ENCODE measurements at places on chromosomes 2 and 18.

DNA sequence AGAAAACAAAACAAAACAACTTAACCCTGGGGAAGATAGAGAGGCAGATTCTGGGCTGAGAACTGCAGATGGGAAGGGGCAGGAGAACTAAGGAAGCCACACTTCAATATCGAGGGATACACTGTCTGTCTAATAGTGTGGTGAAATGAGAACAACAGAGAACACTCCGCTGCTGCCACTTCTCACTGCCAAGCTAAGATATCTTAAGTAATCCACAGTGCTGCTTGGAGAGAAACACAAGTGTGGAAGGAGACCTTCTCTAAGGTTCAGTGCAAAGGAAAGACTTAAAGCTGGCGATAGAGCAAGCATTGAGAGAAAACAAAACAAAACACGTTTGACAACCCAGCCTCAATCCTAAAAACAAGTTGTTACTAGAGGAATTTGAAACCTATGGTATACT lies 37.4 kb downstream of the DLGAP1 start:
- no peak for DNase-seq

- no peak for DNase-seq
These were observed 239.7 kb downstream of the GPD2 start for GRCh38 chr2:156675896-156676295.

DNA sequence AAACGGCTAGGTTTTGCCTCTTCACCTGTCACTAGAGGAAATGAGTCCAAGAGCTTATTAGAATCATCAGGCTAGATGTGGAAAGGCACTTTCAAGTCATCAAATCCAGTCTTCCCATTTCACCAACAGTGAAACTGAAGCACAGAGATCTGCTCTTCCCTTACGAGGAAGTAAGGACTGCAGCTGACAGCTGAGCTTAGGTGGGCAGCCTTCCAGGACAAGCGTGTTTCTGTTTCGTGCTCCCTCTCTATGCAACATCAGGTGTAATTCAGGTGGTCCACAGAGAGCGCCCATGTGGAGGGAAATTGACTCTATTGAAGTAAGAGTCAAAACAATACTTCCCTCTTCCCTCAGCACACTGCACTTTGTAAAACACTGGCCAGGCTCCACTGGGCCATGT lies 5.5 kb downstream of the CYRIA start:
- DNase-seq = no peak

- peak; percentile 5 for DNase-seq
These were observed 4.2 kb upstream of the SP100 start for GRCh38 chr2:230411570-230412370.

GRCh38 chr2:28628506-28628905 lies 123.1 kb upstream of the PPP1CB start:
- DNase-seq = no peak

- no peak for DNase-seq
These were observed 48.6 kb downstream of the PLB1 start for GRCh38 chr2:28544405-28544921.

- no peak for DNase-seq
These were observed 22.7 kb upstream of the ACMSD start for GRCh38 chr2:134815741-134816140.

GRCh38 chr2:140257692-140258300 lies 1477.6 kb upstream of the NXPH2 start:
- DNase-seq = no peak

DNA sequence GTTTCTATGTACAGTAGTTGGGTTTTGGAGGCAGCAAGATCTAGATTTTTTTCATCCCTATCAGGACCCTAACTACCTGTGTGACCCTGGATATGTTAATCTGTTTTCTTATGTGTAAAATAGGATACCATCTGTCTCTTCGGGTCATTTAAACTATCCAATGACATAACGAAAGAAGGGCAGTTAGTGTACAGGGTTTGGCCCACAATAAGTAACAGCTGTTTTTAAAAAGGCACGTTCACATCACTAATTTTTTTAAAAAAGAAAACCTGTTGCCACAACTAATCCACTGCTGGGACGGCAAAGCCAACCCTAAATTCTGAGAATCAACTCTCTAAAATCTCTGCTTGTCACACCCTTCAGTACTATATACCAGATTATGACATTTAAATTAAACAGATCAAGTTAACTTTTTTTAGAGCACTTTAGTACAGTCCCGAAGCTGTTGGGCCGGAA lies 869 bp downstream of the USP40 start:
- no peak for DNase-seq

DNA sequence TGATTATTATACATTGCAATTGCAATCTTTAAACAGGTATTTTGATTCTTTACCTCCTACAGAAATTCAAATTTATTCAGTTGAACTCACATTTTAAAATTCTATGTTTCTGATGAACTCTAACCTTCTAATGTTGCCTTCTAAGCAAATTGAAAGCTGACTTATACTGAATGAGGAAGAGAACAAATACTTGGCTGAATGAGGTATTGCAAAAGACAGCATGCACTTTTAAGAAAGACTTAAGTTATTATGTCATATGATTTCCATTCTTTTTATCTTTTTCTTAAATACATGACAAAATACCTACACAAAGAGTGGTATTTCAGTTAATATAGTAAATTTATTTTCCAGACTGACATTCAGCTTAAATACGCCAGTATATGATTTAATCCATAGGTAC lies 64.7 kb downstream of the FAM228A start:
- no peak for DNase-seq

DNA sequence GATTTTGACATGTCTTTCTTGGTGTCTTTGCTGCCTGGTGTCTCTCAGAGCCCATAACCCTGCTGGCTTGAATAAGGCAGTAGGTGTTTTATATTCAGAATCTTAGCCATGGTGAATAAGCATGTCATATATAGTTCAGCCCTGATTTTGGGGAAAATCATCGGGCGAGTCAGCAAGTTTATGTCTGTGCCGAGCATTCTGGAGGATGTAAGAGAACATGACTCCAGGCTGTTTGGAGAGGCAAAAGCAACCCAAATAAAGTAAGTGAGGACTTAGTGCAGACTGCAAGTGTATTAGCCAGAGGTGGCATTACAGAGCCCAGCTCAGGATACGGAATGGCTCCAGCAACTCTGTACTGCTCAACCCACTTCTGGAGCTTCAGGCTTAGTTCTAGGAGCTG lies 50.3 kb downstream of the TCF7L1 start:
- DNase-seq = no peak

GRCh38 chr18:71442731-71443141 lies 1101.4 kb downstream of the CBLN2 start:
- DNase-seq = peak; percentile 62

DNA sequence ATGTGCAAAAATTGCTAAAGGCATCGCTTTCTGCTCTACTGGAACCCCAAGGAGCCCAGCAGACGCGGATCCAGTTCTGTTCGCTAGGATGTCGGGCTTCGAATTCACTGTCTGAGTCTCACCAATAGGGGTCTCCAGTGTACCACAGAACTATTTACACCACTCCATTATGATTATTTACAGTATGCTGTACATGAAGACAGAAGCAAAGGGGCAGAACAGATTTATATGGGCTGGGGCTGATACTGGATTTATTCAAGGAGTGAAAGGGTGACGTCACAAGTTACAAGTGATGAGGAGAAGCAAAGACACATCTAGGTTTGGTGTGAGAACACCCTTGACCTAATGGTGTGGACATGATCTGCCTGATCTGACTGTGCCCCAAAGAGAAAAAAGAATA lies 185.3 kb upstream of the ATP5MC3 start:
- peak; percentile 30 for DNase-seq

GRCh38 chr2:70962885-70963878 lies 15.2 kb upstream of the ANKRD53 start:
- DNase-seq = no peak

GRCh38 chr18:10893196-10893595 lies 256.2 kb downstream of the PIEZO2 start:
- DNase-seq = no peak

DNA sequence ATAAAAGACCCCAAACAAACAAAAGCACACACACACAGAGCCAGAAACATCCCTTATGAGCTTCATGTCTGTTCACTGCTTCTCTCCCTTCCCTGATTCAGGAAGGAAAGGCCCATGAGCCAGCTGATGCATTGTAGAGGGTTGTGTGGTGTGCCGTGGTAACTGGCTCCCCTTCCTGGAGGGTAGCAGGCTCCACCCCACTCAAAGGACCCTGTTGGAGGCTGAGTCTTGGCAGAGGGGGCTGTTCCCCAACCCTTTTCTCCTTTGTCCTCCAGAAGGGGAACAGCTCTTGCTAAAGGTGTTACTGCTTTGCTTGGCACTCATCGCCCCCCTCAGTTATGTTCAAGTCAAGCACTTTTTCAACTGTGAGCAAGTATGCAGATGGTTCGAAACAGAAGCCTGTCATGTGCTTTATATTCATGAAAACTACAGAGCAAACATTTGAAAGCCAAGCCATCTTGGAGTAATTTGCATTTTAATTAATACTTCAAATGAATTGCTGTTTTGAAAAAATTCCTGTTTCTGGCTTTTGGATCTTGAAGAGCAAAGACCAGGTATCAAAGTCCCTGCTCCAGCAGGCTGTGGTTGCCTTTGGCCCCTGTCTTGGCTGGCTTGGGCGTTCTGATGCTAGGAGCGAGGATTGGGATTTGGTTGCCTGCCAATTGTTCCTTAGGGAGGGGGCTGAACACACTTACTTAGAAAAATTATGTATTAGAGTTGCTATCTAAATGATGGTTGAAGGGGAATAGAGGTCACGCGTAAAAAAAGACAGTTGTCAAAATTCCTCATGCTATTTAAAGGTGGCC lies 267.8 kb downstream of the TSN start:
- DNase-seq = peak; percentile 3

DNA sequence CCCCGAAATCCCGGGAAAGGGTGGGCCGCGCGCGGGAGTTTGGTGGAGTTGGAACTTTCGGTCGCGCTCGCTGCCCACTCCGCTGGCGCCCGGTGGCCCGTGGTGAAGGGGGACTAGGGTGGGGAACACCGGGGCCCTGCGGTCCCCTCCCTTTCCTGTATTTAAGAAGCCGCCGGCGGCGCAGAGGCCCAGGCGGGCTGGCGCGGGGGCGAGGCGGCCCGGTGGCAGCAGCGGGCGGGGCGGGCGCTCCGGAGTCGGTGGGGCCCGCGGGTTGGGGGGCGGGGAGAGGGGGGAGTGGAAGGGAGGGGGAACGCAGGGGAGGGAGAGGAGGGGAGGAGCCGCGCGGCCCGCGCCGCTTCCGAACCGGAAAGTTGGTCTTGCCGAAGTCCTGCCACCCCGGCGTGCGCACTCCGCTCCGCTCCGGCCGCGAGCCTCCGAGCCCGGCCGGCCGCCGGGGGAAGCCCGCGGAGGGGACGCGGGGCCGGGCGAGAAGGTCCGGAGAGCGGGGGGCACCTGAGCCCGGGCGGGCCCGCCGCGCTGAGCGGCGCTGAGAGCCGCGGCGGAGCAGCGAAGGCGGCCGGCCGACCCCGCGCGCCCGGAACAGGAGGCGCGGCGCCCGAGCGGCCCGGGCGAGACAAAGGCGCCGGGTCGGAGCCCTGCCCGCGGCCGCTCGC lies 425 bp upstream of the SALL3 start:
- DNase-seq = no peak

- DNase-seq = no peak
These were observed 219.4 kb downstream of the MREG start for GRCh38 chr2:215793747-215794595.

- no peak for DNase-seq
These were observed 88.5 kb downstream of the RTTN start for GRCh38 chr18:70116949-70117348.

GRCh38 chr2:199509403-199509802 lies 51.7 kb upstream of the SATB2 start:
- no peak for DNase-seq
